ENCODE measurements at places on chromosomes 4 and X. TPM values are rescaled to one million over a fixed set of nuclear protein-coding genes. Genes with fewer than 3 reads are reported as not detected.

SPANXC gene
- not detected for total RNA-seq

MAGEC2 gene
- not detected for total RNA-seq

BGN gene
- total RNA-seq: 0.69 TPM

SPATA4 gene
- total RNA-seq: not detected

MORC4 gene
- total RNA-seq: 11.1 TPM

MGARP gene
- total RNA-seq: 0.14 TPM

POU3F4 gene
- not detected for total RNA-seq

GPRIN3 gene
- 0.94 TPM for total RNA-seq

ZIC3 gene
- not detected for total RNA-seq

GLRA2 gene
- not detected for total RNA-seq

NLGN4X gene
- 0.69 TPM for total RNA-seq
